ENCODE measurements at places on chromosomes 1 and 21.
A peak's percentile ranks its signal among the peaks of the same experiment; 100 is the strongest.

DNA sequence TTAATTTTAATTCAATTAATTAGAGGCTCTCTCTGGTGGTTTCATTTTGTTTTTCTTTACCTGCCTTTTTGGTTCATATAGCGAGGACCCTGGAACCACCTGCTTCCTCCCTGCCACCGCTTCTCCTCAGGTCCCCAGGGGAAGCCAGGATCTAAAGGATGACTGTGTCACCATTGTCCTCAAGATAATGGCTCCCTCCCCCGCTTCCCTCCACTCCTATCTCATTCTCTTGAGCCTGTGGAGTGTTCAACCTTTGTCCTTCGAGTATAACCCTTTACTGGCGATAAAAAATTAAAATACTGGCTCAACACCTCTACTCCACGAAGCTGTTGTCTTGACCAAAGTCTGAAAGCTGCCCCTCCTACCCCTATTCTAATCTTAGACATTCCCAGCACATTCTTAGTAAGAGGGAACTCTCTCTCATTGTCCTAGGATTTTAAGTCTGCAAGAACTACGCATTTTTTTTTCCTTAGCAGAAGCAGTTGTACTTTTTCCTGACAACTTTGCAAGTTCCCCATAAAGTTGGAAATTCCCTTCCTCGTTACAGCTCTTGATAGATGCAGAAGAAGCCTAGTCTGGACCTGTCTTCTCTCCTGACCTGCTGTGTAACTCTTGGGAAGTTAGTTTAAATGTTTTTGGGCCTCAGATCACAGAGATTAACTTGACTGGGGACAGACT, 12.6 kb upstream of the MAPKAPK2 start:
- DNase-seq, result peak; percentile 86

GRCh38 chr21:34154878-34155277, 81.5 kb downstream of the MRPS6 start:
- DNase-seq, result no peak

- DNase-seq, result no peak
These were observed 41.5 kb downstream of the CBS start for GRCh38 chr21:43034101-43034500.

- DNase-seq, result no peak
These were observed at the start of gene RGS1 for GRCh38 chr1:192575499-192576189. RGS1 (plus strand) TSS chr1:192575773; CDS start chr1:192575793, 20 bp downstream.

DNA sequence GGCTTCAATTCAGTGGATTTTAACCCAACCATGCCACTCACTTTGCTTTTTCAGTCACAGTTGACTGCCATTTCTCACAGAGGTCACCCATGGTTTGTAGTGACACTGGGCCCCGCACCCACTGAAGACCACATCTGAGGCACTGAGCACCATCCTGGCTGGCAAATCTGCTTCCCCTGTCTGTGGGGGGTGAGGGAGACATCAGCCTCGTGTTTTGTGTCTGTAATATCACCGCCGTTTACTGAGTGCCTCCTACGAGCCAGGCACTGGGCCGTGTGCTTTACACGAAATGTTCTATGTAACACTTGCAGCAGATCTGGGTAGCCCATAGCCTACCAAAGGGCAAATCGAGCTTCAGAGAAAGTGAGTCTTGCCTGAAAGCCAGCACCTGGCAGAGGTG, 161.8 kb downstream of the PGBD5 start:
- no peak for DNase-seq

- no peak for DNase-seq
These were observed 159.5 kb downstream of the SLC45A1 start for GRCh38 chr1:8477166-8477982.

GRCh38 chr1:30837653-30838052, 70.9 kb downstream of the SDC3 start:
- peak; percentile 48 for DNase-seq

DNA sequence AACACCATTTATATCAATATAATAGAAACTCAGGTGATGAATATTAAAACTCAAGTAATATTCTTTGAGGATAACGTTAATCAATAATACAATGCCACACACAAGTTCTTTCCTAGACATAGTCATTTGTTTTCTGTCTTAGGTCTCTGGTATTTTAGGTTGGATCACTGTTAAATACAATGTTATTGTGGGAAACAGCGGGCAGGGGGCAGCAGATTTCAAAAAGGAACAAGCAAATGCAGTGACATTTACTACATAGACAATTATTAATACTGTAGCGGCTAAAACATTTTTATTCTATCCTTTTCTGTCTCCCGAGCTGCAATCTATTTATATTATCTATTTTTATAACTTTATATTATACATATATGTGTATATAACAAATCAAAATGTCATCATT, 186.4 kb upstream of the ZNHIT6 start:
- DNase-seq, result peak; percentile 3

DNA sequence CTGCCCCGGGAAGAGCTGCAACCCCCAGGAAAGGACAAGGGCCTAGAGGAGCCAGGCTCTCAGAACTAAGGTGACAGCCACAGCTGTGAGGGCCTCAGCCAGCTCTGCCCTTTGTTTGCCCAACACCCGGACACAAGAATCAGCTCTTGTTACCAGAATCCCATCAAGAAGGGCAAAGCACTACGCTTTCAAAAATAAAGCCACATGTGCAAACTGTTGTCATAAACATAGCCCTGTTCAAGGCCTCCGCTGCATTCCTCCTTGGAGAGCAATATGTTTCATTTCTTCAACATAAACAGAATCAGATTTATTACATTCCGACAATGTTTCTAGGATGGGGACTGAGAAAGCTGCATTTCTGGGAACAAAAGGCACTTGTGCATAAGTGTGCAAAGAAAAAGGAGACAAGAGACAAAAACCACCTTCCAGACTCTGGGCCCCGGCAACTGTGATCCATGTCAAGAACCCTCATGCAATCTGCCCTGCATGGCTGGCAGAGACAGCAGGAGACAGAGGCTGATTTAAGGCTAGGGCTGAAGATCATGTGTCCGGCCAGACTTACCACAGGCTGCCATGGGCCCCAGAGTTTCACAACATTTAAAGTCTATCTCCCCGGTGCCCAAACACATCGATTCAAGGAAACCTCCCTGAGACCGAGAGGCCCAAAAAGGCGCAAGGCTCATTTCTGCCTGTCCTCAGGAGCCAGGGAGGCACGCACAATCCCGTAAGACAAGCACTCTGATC, 71.0 kb downstream of the SSBP3 start:
- no peak for DNase-seq

DNA sequence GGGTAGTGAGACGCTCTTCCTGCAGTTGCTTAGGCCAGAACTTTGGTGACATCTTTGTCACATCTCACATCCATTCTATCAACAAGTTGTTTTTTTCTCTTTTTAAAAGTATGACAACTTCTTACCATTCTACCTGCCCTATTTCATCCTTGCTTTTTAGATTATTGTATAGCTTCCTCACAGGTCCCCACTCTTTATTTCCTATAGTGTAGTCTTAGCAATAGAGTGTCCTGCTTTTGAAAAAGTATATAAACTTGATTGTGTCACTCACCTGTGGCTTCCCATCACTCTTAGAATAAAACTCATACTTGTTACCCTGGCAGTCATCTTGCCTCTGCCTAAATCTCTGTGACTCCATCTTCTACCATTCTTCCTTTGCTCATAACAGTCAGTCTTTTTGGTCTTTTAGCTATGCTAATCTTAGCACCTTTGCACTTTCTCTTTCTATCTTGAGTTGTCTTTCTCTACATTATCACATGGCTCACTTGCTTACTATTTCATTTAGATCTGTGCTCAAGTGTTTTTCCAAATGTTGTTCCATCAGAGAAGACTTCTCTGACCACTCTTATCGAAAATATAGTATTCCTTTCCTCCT, 9.5 kb downstream of the CDC73 start:
- DNase-seq, result no peak

GRCh38 chr1:160834945-160835565, 27.6 kb downstream of the CD244 start:
- DNase-seq, result peak; percentile 11

GRCh38 chr1:119101563-119101962, 38.9 kb downstream of the WARS2 start:
- no peak for DNase-seq

- no peak for DNase-seq
These were observed 20.7 kb upstream of the ADARB1 start for GRCh38 chr21:45053561-45054226.

DNA sequence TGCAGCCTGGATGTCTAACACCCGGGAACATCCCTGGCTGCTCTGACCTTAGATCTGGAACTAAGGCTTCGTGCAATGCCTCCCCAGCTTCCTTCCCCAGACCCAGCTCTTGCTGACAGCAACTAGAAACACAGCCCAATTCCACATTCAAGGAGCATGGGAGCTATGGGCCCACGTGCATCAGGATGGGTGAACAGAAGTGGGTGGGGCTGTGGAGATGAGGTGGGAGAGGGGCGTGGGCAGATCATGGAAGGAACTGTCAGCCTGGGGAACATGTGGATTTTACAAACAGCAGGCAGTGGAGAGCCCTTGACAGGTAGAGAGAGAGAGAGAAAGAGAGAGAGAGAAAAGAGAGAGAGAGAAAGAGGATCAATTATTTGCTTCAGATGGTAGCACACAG, 231.6 kb downstream of the MATN1 start:
- DNase-seq, result no peak

DNA sequence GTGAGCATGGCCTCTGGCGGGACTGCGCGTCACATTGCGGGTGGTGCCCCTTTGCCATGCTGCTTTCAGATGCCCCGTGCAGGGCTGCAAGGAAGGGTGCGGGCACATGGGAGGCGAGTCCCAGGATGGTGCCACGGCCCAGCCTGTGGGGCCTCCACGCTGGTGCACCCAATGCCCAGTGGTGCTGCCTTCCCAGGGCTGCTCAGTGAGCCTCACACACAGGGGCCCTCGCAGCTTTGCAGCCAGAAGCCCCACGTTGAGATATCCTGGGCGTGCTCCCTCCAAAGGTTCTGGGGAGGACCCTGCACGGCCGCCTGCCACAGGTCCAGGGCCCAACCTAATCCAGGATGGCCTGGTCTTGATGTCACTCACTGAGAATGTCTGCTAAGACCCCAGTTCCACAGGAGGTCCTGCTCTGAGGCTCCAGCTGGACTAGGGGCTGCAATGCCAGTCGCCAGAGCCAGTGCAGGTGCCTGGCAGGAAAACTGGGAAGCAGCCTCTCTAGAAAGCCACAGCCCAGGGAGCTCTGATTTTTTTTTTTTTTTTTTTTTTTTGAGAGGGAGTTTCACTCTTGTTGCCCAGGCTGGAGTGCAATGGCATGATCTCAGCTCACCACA, 34.1 kb upstream of the PRSS38 start:
- no peak for DNase-seq

DNA sequence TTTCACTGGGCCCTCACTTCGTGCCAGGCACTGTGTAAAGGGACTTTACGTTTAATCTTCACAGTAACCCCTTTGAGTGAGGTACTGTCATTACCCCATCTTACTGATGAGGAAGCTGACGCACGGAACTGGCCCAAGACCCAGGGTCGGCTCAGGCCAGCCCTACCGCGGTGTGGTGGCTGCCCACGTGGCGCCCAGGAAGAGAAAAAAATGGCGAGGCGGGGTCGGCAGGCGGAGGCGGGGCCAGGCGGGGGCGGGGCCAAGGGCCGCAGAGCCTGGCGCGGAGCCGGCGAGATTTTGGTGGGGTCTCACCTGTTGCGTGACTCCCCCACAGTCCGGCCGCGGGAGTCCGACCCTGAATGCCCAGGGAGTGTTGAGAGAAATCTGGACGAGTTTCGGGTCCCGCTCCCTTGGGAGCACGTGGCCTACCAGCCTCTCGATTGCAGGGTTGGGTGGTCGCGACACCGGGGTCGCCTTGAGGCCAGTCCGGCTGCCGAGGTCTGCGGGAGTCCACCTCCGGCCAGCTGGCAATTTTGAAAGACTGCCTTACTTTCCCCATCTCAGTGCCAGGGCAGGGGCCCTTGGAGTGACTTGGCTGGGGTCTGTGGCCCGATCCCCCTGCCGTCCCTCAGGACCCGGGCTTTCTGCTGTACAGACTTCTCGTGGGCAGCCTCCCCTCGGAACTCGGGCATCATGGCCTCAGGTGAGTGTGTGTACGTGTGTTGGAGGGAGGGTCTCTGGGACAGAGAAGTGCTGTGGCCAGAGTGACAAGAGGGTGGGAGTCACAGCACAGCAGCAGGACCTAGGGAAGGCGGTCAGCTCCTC, at the start of the genes AMPD2 and GNAT2:
AMPD2 (plus strand) TSS at position 262 of the 825 bp plus-strand sequence. CDS start 1,339 bp downstream, outside the sequence.
GNAT2 (minus strand) TSS at position 41 of the 825 bp plus-strand sequence. CDS start 6,746 bp downstream, outside the sequence.
- DNase-seq, result peak; percentile 45

- DNase-seq, result no peak
These were observed 19.7 kb downstream of the CYP4B1 start for GRCh38 chr1:46818591-46818990.

- DNase-seq, result no peak
These were observed at the start of gene TIAM1 for GRCh38 chr21:31343680-31344480. TIAM1 (minus strand) TSS chr21:31344261; CDS start chr21:31266972, 77,289 bp downstream.

- no peak for DNase-seq
These were observed 14.2 kb downstream of the RGS1 start for GRCh38 chr1:192589813-192590212.

DNA sequence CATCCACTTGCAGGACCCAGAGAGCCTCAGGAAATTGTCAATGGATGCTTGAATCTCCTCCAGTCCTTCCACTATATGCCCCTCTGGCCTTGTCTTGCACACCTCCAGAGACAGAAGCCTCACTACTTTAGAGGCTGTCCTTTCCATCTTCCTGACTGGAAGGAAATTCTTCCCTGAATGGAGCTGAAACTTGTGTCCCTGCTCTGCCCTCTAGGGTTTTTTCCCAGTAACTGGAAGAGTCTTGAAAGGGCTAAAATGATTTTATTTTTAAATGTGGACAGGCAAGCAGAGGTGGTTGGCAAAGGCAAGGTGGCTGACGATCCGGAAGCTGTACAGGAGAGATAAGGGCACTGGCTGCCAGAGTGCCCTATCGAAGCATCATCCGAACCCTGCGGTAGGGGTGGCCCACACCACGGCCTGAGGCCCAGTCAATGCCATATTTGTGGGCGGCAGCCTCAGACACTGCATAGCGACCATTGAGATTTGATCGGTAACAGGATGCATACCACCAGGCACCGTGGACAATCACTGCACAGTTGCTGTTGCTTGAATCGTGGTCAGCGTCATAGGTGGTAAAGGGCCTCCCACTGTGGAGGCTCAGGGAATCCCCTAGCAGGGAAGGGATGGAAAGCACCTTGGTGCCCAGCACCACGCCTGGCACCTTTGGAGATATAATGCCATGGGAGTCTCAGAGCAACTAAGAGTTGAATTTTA, 2.3 kb upstream of the MAP3K6 start:
- no peak for DNase-seq

- no peak for DNase-seq
These were observed 90.6 kb upstream of the RALGPS2 start for GRCh38 chr1:178634445-178634844.

- no peak for DNase-seq
These were observed 70.2 kb upstream of the ERRFI1 start for GRCh38 chr1:8096105-8097011.

DNA sequence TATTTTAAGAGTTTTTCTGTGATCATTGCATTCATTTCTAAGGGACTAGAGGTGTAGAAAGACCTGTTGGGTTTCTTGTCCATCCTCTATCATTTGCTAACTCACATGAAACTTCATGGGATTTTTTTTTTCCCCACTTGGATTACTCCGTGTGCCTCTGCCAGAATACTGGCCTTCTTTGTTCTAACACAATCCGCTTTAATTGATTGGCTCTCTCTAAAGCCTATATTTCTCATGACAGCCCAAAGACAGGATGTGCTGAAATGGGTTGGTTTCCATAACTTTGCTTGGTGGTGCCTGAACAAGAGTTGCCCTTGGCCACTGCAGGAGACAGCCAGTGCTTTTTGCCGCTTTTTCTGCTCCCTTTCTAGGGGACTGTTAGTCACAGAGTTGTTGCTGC, 12.2 kb downstream of the CACHD1 start:
- DNase-seq, result no peak

GRCh38 chr1:182260516-182260915, 131.1 kb downstream of the GLUL start:
- DNase-seq, result no peak
